Activated CD8-positive, alpha-beta memory T cell treated with anti-CD3 and anti-CD28 coated beads, Interleukin-2, amount 50 U/mL, for 48 hours (primary cell): ENCODE measurements at places on chromosomes 11 and 22.

- DNase-seq, result no peak
Measured at GRCh38 chr11:118398791-118399559, 2.4 kb upstream of the ATP5MG start.

DNA sequence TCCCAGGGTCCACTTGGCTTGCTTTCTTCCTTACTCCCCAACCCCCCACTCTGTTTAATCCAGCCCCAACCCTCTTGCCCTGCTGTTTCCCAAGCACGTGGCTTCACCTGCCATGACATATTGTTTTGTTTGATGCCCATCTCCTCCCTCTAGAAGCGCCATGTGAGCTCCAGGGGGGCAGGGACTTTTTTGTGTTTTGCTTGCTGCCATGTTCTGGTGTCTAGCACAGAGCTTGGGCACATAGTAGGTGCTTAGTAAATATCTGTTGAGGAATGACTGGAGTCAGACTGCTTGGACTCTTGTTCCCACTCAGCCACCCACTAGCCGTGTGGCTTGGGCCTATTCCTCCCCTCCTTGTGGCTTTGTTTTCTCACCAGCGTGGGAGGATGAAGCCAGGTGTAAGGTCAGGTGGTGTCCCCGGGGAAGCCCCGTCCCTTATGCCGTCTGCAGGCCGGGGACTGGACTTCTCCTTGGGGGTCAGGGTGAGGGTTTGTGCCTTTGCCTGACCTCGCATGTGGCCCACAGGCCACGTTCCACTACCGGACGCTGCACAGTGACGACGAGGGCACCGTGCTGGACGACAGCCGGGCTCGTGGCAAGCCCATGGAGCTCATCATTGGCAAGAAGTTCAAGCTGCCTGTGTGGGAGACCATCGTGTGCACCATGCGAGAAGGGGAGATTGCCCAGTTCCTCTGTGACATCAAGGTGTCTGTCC, 3.8 kb downstream of the AIP start:
- DNase-seq, result peak; percentile 76

GRCh38 chr11:119106564-119107537, at the start of gene C2CD2L:
Gene C2CD2L, plus strand, starts transcription at chr11:119107344. Its CDS starts 398 bp downstream, at chr11:119107742.
- DNase-seq, result peak; percentile 92

GRCh38 chr22:39382410-39382809, 17.2 kb upstream of the TAB1 start:
- no peak for DNase-seq

- no peak for DNase-seq
Measured at GRCh38 chr11:86932924-86933875, 22.0 kb downstream of the FZD4 start.

DNA sequence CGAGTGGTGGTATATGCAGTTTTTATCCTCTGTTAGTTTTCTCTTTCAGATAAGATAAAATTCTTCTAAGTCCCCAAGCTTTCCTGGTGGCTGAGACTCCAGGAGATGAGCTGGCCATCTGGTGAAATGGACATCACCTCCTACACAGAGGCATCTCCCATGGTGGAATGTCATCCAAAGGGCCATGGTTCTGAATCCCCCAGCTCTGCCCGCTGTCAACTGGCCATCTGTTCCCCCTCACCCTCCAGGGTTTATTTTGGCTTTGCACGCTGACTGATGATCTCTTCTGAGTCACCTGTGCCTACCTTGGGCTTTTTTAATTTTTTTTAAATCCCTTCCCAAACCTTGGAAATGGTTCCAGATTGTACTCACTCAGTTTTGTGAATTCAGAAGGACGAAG, 142.2 kb downstream of the HIPK3 start:
- DNase-seq, result no peak

GRCh38 chr11:122097419-122098001, 18.5 kb downstream of the BLID start:
- no peak for DNase-seq

GRCh38 chr11:45017329-45017728, 66.6 kb upstream of the TP53I11 start:
- DNase-seq, result no peak

- no peak for DNase-seq
Measured at GRCh38 chr22:29695129-29695926, 24.5 kb upstream of the CABP7 start.

DNA sequence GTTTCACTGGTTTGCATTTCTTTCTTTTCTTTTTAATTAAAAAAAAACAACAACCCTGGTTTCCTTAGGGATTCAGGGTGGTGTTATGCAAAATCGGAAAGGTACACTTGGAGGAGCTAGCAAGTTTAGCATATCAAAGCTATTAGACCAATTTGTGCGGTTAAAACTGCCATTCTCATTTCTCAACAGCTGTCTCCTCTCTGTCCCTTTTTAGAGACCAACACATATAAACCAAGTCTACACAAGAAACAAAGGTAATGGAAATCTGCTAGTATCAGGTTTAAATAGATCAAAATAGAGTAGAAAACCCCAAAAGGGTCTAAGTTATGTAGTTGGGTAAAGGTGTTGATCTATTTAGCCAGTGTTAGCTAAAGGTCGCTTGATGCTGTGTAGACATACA, 1.7 kb upstream of the SESN3 start:
- DNase-seq, result no peak

DNA sequence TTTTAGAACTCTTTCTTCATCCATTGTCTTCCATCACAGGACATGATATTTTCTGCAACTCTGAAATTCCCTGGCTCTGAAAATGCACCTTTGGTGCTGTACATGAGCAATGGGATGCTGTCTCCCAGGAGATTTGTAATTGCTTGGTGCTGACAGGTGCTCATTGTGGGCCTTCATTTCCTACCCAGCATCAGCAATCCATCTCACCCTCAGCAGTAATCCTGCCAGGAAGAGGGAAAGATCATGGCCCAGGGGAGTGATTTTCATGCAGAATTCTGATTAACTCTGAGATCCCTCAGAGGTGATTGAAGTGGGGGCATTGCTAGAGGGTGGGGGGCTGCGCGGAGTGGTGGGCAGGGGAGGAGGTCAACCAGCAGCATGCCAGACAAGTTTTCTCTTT, 651.7 kb downstream of the NELL1 start:
- no peak for DNase-seq

DNA sequence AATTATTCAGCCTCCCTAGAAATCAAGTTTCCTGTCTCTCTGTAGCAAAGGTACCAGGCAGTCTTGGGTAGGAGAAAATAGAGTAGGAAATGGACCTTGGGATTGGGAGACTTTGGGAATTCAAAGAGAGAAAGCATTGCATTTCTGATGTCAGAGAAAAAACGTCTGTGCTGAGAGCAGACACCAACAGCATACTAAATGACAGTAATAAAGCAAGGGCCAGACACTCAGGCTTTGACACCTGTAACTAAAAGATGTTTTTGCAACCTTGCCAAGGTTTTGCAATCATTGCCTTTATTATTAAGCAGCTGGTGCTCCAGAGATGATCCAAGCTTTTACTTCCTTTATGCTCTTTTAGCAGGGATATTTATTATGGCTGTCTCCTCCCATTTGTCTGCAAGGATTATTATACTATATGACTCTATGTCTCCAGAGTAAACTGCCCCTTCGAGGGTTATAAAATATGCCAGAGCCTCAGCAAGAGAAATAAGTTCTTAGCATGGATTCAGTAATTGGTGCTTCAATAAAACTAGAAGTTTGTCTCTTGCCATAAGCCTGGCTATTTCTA, 85.2 kb upstream of the GRAMD1B start:
- no peak for DNase-seq
